ENCODE measurements at places on chromosomes 4 and X. TPM values are rescaled to one million over a fixed set of nuclear protein-coding genes. Genes with fewer than 3 reads are reported as not detected.

GRCh38 chr4:16021804-16022560 is 59.0 kb upstream of the FGFBP2 start:
- no peak for DNase-seq

- no peak for DNase-seq
Observed at GRCh38 chr4:84031401-84031800, 467.7 kb downstream of the NKX6-1 start.

RCHY1 gene
- total RNA-seq: 50.5 TPM

PARM1 gene
- total RNA-seq: 107 TPM

TLL1 gene
- 0.74 TPM for total RNA-seq

- no peak for DNase-seq
Observed at GRCh38 chr4:142367418-142368180, 478.5 kb downstream of the INPP4B start.

DNA sequence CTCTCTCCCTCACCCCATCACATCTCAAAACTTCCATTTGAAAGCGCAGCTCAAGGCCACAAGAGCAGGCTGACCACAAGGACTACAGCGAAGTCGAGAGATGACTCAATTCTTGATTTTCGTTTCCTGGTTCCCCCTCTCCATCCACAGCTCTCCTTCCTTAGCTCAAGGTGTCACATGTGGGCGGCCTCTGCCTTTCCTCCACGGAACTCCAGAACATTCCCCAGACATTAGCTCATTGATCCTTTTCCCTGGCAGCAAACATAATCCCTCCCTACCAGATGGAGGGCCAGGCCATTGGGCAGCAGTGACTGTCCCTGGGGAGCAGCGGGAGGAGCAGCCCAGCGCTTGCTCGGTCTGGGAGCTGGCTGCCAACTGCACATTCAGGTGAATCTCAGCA is 56.3 kb downstream of the CCDC149 start:
- no peak for DNase-seq

IL3RA gene
- 6.2 TPM for total RNA-seq

DNA sequence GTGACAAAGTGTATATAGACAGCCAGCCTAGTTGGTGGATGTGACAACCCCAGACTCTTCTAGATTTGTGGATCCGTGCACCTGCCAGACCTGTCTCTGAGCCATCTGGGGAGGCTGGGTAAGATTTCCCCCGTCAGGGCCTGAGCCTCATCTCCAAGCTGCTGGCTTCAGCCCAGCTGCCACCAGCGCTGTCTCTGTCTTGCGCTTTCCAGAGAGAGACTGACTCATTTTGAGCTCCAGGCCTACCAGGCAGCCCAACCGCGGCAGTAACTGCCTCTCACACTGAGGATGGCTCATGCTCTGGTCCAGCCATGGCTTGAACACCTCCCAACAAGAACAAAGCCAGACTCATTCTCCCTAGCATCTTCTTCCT is 26.4 kb downstream of the NOP14 start:
- DNase-seq: no peak

PLS3 gene
- 40.8 TPM for total RNA-seq

DNA sequence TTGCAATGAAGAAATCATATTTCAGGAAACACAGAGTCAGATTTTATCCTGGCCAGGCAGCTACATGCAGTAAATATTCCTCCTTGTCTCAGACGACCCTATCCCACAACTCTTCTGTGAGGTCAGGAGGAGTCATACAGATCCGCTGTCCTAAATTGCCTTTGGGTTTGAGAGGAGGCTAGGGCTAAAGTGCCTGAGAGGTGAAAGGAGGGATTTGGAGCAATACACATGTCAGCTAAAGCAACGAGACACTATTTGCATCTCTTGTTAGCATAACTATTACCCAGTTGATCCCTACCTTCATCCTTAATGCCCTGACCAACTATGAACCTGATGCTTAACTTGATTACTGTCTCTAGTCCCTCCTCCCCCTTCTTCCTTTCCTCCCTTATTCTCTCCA is 98.6 kb downstream of the TBC1D19 start:
- no peak for DNase-seq

PAK3 gene
- total RNA-seq: 0.64 TPM

DNA sequence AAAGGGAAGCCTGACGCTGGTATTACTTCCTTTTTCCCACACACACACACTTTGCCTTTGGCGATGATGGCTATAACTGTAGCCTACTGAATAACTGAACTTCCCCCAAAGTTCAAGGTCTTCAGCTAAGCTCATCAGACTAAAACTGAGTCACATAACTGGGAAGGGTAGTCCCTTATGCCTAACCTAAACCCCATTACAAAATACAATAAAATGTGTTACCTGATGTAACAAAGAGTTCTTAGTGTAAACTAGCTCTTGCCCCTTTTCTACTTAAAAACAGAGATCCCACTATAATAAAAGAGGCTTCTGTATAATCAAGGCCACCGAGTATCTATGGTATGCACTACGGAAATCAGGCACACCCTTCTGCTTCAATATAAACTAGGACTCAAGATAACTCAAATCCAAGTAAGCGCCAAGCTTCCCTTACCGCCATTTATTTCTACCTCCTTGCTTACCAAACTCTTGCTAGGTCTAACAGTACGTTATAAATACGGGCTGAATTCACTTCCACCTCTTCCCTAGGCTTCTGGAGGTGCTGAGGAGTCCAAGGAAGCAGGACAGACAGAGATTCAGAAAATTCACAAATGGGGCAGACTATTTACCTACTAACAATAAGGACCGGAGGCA is 2.4 kb downstream of the OTUD4 start:
- DNase-seq: no peak

DNA sequence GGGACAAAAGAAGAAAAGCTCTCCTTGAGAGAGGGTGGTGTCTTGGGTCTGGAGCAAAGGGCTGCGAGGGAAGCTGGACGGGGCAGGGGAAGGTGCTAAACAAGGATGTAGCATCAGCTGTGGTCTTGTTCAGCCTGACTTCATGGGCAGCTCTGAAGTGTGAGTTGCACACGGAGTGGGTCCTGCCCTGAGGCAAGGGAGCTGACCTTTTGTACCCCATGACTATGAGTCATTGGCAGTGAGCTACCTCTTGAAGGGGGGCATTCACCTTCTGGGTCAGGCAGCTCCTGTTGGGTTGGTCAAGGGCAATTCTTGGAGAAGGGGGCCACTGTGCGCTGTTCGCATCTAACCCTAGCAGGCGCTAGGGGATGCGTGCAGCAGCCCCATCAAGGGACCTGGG is 151.8 kb downstream of the SMIM20 start:
- DNase-seq: no peak

DNA sequence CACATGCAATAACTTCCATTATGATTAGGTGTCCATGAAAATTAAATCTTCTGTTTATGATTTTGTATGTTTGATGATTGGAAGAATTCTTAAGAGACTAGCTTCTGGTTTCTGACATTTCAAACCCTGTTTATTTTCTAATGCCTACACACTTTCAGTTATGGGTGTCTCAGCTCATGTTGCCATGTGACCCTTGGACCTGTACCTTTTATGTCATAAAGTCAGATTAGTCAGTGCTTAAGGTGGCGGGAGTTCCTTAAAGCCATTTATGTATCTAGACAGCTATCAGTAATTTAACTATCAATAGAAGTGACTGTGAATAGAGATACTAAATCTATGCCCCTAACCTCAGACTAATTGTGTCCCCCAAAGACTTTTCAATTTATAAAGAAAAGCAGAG is 155.6 kb downstream of the GBA3 start:
- no peak for DNase-seq

ARR3 gene
- not detected for total RNA-seq

PFKFB1 gene
- total RNA-seq: 0.22 TPM
